Stimulated activated CD8-positive, alpha-beta memory T cell treated with anti-CD3 and anti-CD28 coated beads, Interleukin-4, amount 100 ng/mL, for 48 hours (primary cell): ENCODE measurements at places on chromosomes 16 and 17.

- no peak for DNase-seq
These were observed 50.3 kb upstream of the BRD7 start for GRCh38 chr16:50419116-50419515.

- no peak for DNase-seq
These were observed 3.9 kb upstream of the CDT1 start for GRCh38 chr16:88799569-88800276.

DNA sequence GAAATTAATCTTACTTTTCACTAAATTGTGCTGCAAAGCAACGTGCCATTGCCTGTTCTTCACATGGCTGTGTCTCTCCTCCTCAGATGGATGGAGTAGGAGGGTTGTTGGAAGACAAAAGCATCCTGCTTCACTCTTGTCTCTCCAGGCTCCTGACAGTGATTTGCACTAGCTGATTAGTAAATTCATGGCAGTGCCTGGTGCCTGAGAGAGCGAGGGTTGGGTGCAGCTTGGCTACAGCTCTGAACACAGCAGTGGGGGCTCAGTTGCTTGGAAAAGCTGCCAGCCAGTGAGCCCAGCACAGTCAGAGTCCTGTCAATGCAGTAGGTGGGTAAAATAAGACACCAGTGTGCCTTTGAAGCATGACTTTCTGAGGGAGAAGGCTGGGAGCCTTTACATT is 37.4 kb downstream of the CDH13 start:
- no peak for DNase-seq

DNA sequence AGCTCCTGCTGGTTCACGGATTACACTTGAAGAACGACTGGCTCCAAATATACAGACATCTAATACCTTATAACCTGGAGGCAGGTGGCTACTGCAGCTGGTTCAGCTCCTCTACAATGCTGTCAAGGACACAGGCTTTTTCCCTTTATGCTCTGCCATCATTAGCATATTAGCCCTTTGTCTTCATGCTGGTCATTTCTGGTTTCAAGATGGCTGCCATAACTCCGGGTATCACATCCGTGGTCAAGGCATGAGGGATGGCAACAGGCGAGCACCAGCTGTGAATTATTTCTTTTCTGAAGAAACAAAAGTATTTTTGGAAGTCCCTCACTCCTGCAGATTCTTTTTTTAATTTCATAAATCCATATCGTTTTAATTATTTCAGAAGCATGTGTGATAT is 124.3 kb upstream of the MED13 start:
- DNase-seq: no peak

DNA sequence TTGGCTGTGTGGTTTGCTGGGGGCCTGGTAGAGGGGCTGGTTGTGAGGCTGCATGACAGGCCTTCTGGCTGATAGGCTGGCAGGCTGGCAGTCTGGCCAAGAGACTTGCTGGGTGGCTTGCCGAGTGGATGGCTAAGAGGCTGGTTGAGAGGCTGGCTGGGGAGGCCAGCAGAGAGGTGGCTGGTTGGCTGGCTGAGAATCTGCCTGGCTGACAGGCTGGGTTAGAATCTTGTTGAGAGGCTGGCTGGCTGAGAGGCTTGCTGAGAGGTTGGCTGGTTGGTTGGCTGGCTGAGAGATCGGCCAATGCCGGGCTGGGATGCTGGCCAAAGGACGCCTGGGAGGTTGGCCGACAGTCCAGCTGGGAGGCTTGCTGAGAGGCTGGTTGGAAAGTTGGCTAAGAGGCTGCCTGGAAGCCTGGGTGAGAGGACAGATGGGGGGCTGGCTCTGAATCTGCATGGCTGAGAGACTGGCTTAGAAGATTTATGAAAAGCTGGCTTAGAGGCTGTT is 35.9 kb upstream of the ACSM2B start:
- DNase-seq: no peak

DNA sequence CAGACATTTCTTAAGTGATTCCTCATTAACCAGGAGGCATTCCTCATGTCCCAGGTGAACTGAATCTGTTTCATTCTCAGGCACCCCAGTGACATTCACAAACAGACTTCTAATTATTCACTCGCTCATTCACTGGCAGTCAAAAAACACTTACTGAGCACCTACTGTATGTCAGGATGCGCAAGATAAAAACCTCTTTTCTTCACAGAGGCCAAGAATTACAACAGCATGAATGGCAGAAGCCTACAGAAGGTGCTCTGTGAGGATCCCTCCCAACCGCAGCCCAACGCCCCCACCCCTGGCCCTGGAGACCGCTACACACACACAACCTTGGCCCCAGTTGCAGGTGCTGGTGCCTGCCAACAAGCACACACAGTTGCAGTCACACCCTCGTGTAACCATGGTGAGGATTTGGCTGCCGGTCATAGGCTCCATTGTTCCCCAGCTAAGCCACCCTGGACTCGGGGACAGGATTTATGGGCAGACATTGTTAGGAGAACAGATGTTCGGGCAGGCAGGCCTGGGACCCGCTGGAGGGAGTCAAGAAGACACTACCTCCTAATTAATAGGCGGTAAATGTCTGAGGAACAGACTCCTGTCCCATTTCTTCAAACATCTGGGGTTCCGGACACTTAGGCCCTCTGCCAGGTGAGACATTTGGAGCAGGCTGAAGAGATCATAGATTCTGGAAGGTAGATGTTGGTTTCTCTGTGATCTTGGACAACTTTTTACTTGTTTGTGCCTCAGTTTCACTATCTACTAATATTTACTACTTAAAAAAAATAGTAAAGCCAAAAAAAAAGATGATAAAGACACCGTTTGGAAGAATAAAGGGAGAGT is 43.2 kb downstream of the CUEDC1 start:
- DNase-seq: no peak
